ENCODE measurements at places on chromosomes 2 and 18.

DNA sequence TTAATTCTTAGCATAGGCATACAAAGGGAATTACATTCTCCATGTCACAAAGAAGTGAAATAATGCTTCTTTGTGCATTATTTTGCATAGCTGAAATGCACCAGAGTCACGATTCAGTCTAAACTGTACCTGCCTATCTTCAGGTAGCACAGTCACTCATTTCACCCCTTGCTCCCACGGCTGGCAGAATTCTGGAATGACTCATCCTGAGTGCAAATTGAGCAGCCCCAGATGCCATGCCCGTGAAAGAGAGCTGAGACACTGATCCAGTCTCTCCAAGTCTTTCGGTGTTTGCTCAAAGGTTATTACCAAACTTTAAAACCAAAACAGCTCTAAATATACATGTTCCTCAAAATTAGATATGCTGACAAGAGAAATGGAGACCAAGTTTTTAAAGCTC, 168.3 kb upstream of the POU3F3 start:
- no peak for ATAC-seq

GRCh38 chr2:239608260-239608659, 207.4 kb upstream of the HDAC4 start:
- no peak for ATAC-seq

- ATAC-seq: no peak
These were observed 52.4 kb upstream of the B3GNT7 start for GRCh38 chr2:231343006-231343710.

GRCh38 chr2:215712871-215713790, 277.3 kb upstream of the FN1 start:
- no peak for ATAC-seq

GRCh38 chr18:23401400-23402347, 51.4 kb upstream of the RIOK3 start:
- no peak for ATAC-seq

GRCh38 chr2:215653344-215654030, 217.6 kb upstream of the FN1 start:
- no peak for ATAC-seq

Data from activated T-helper 17 cell treated with anti-CD3 and anti-CD28 coated beads, Interleukin-2, amount 50 U/mL, for 72 hours (primary cell).